GM10248 (cell line): ENCODE measurements at places on chromosomes 1 and 21.

- no peak for DNase-seq
Observed at GRCh38 chr1:228241259-228241658, 33.4 kb downstream of the OBSCN start.

DNA sequence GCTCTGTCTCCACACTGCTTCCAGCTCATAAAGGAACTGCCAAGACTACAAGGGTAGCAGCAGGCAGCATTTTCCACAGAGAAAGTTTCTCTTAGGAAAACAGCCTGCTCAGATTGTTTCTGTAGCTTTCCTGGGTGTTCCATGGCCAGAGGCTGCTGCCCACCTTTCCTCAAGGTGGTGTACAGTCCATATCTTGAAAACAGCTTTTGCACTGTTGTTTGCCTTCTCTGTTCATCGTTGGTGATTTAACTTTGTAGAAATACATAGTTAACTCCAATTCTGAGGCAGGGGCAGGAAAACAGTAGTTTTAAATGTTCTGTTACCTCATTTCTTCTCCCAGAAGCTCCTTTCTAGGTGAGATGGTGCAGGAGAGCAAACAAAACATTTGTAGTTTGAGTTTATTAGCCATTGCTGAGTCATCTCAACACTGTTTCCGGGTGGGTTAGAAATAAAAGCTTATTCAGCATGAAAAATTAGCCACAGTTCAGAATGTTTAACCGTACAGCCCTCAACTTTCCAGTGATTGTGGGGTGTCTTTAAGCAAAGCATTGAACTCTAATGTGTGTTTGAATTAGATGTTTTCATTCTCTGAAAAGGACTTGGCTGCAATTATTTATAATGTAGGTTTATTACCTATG, 41.7 kb downstream of the DIP2A start:
- peak; percentile 40 for DNase-seq

DNA sequence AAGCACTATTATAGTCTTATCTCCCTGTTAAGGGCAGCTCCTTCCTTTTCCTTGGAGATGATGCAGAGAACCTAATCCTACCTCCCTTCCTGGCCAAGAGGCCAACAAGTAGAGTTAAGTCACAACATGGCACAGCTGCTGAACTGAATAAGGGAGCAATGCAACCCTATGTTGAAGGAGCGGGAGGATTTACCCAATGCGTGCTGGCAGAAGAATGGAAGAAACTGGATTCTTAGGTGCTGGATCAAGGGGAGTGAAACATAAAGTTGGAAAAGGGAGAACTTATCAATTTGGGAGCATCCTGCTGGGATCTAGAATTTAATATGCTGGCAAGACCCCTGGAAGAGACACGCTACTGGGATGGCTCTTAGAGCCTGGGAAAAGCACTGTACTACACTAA, 12.0 kb upstream of the HUNK start:
- DNase-seq = no peak

DNA sequence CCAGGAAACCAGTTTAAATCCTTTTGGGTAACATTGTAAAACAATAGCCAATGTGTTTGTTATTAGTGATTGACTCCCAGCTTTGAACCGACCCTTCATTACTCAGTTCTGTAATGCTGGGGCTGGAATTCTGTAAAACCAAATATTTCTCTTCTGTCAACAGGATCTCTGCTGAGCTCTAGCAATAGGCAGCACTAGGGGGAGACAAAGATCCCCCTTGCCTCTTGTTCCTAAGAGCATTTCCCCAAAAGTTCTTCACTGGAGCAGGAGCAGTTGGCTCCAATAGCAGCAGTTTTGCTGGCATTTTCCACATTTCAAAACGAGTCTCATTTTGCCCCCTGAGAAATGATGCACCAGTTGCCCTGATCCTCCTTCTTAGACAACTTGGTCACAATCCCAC, 1671.1 kb downstream of the MRPL39 start:
- DNase-seq = no peak

DNA sequence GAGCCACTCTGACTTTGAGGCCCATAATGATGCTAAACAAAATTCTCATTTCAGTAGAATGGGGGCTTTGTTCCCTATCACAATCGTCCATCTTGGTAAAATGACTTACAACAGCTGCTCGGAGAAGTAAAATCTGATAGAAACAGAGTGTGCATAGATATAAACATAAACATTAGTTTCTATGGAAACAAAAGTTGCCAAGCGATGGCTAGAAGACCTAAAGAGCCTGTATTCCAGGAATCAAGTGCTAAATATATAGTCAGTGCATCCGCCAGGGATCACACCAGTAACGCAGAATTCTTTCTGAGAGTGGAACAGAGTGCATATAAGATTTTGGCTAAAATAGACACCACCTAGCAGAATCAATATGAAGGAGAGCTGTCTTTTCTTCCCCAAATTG, 91.2 kb upstream of the KAZN start:
- DNase-seq = no peak

- no peak for DNase-seq
Observed at GRCh38 chr1:40389322-40389803, 15.8 kb downstream of the SMAP2 start.

DNA sequence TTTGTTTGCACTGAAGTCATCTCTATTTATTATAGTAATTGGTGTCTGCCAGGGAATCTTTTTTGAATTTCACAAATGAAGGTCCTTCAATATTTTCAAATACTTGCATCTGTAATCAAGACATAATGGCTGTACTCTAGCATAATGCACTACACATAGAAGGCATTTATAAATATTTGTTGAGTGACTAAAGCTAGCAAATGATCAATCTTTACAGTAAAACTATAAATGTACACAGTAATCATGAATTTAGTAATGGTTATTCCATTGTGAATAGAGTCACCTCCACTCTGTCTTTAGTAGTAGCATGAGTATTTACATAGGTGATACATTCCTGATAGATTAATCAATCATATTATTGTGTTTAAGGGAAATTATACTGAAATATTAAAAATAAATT, 119.6 kb downstream of the USH2A start:
- no peak for DNase-seq

DNA sequence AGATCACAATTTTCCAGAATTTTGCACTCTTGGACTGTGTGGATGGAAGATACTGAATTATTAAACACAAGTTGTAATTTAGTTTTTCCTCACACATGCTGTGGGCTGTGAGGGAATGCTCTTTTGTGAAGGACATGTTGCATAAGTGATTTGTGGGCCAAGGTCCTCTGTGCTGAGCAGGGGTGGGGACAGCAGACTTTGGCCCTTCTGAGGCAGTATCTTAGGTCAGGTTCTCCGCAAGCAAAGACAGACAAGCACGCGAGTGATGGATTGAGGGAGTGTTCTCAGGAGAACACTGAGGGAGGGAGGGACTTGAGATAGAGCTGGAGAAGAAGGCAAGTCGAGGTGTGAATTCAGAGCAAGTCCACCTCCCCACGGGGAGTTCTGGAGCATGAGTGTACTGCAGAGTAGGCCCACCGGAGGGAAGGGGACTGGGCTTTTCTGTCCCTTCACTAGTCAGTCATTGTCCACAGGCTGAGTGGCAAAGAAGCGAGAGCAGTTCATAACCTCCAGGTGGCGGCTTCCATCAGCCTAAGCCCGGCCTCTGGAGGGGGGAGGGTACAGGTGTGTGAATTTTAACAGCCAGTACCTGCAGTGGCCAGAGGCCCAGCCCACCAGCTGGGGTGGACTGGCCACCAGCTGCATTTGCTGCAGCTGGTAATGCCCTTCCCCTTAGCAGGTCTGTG, 19.1 kb upstream of the CD101 start:
- no peak for DNase-seq

- DNase-seq = no peak
Observed at GRCh38 chr1:116877141-116877818, 32.4 kb upstream of the PTGFRN start.

DNA sequence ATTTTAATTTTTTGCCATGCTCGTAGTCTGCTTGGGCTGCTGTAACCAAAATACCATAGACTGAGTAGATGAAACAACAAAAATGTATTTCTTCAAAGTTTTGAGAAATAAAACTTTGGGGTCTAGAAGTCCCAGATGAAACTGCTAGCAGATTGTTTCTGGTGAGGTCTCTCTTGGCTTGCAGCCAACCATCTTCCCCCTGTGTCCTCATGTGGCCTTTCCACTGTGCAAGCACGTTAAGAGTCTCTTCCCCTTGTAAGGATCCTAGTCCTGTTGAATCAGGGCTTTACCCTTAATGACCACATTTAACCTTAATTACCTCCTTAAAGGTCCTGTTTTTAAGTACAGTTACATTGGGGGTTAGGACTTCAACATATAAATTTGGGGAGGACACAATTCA, 86.6 kb downstream of the PTBP2 start:
- DNase-seq = no peak

GRCh38 chr21:35414056-35414455, 365.0 kb upstream of the RUNX1 start:
- DNase-seq = no peak

DNA sequence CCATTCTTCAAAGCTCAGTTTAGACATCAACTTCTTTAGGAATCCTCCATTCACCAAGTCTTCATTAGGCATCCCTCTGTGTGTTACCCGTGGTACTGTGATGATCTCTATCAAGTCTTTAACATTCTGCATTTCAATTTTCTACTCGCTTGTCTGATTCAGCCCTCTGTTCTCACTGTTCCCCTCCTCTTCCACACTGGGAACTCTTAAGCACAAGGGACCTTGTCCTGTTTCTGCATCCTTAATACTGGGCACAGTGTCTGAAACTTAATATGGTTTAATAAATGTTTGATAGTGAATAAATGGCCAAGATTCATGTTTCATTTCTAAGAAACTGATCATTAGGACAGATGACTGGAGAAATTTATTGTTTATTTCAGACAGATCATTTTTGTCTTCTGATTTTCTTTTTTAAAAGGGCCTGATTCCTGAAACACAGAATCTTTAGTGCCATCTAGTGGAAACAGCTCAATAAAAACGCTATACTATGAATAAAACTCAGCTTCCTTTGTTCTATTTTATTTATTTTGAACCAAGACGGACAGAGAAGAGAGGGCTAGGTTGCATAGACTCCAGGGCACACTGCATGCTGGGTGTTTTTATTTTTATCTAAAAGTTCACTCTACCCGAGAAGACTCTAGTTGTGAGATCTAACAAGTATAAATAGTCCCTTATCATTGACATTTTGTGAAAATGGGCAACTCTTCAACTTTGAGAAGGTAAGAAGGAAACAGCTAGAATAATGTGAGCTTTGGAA, 7.0 kb upstream of the TRIM45 start:
- peak; percentile 28 for DNase-seq

GRCh38 chr1:171922999-171923398, 81.7 kb downstream of the DNM3 start:
- no peak for DNase-seq

GRCh38 chr21:28442624-28443023, 550.1 kb downstream of the LTN1 start:
- DNase-seq = no peak

- DNase-seq = peak; percentile 10
Observed at GRCh38 chr1:176315519-176316220, 108.6 kb upstream of the COP1 start.

DNA sequence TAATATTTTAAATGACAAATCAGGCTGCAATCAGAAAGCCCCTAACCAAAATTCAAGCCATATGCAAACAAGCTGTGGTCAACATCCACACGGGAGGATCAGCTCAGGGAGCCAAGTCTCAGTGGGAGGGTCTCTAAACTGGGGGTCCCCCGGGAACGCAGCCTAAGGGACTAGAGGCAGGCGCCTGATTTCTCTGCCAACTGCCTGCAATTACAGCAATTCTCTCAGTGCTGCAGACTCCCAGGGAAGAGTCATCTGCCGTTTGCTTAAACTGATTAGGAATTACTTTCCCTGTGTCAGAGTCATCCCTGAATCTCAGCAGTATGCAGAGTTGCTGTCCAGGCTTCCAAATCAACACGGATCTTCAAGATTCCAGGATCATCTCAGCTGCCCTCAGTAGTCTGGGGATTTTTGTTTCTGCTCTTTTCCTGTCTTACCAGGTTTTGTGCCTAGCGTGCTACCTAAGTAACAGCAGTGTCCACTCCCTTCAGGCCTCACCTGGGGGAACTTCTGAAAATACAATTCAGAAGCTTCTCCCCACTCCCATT, 247.8 kb downstream of the RRAGC start:
- no peak for DNase-seq

GRCh38 chr1:104125266-104125665, 375.6 kb downstream of the AMY1C start:
- DNase-seq = no peak

- DNase-seq = no peak
Observed at GRCh38 chr1:25090707-25091422, 141.4 kb downstream of the SYF2 start.

DNA sequence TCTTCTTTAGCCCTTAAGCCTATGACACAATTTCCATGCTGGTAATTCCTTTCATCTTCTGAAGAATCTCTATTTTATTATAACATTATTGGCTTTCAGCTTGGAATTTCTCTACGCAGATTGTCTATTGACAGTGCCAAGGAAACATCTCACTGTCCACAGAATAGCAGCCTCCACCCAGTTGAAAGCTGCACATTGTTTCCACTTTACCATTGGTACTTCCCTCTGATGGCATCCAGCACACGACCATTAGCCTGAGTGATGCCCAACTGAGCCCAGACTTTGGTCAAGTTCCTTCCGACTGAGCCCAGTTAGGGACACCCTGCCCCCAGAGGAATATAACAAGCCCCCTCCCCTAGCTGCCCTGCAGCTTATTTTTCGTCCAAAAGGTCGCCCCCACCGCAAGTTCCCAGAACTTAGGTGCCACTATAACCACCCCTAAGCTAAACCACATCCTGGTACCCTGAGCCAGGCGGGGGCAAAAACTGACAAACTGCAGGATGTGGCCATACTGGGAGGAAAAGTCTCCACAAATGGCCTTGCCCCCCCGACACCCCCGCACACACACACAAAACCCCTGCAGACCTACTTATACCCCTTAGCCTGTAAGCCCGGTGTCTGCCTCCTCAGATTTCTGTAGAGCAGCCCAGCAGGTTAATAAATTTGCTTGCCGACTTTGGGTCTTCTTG, 13.2 kb downstream of the GBP5 start:
- DNase-seq = no peak

DNA sequence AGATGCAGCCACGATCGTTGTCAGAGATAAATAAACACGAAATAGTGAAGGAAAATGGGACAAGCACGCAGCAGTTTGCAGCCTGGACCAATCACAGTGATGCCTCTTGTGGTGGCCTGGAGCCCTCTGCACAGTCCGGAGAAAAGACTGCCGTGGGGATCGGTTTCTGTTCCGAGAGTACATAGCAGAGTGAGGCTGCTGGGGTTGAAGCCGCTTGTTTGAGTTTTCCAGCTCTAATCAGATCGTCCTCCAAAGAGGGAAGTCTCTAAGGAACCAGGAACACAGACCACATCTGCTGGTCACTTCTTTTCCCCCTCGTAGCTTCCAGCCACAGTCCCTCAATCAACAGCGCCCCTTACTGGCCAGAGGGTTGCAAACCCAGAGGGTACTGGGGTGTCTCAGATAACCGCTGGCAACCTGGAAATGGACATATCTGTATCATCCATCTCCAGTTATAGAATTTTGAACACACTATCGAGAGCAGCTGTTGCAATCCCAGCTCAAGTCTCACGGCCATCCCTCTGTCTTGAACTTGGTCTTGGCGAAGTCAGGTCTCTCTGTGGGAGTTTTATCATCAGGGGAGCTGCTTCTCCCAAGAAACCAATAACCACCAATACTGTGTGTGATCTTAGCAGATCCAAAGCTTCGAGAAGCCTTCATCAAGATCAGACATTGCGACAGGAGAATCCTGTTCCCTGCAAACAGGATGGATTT, 57.4 kb downstream of the OLIG1 start:
- peak; percentile 73 for DNase-seq
